NCI-H2081 treated with DMSO at 0.1 percent for 48 hours (cell line): ENCODE measurements at places on chromosomes 11 and 22.

DNA sequence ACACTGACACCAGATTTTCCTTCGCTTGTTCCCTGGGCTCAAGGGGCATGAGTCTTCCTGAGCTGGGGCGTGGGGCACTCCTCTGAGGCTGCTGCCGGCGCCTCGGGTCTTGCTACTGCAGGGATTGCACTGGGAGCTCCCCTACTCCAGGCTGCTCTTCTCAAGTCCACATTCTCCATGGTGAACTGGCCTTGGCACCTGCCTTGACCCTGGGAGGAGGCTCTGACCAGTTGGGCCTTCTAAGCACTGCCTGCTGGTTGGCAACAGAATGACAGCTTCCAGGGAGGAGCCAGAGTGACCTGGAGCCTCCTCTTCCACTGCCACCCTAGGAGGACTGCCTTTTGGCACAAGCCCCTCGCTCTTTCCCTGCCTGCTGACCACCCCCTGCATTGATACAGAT lies 9.5 kb downstream of the FREY1 start:
- no peak for DNase-seq

DNA sequence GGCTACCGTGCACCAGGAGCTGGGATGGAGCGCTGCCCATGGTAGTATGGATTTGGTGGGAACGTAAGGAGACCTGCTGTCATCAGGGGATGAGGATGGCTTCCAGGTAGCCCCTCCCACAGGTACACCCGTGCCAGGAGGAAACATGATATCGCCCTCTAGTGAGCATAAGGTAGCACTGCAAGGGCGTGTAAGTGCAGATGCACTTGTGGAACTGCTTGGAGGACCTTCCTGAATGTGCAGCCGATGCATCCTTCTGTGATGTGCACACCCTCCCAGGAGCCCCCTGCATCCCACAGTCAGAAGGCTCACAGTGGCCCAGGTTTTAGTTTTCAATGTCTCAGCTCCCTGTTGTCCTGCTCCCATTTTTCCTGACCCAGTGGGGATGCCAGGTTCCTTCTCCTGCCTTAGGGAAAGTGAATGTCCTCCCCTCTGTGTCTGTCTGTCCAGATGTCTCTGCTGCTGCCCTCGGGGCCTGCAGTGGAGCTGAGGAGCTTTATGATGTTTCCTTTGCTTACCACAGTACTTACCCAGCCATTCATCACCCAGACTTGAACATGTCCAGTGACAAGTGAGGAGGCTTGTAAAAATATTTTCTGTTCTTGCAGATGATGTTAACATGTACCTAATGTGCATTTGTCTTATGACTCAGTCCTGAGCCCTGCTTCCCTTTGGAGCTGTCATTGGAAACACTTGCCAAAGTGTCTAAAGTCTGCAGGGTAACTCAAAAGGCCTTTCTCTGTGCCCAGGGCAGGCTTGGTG lies 49.2 kb downstream of the DBX1 start:
- peak; percentile 46 for DNase-seq

- DNase-seq: no peak
Measured at GRCh38 chr11:118010738-118011461, 24.7 kb downstream of the IL10RA start.

DNA sequence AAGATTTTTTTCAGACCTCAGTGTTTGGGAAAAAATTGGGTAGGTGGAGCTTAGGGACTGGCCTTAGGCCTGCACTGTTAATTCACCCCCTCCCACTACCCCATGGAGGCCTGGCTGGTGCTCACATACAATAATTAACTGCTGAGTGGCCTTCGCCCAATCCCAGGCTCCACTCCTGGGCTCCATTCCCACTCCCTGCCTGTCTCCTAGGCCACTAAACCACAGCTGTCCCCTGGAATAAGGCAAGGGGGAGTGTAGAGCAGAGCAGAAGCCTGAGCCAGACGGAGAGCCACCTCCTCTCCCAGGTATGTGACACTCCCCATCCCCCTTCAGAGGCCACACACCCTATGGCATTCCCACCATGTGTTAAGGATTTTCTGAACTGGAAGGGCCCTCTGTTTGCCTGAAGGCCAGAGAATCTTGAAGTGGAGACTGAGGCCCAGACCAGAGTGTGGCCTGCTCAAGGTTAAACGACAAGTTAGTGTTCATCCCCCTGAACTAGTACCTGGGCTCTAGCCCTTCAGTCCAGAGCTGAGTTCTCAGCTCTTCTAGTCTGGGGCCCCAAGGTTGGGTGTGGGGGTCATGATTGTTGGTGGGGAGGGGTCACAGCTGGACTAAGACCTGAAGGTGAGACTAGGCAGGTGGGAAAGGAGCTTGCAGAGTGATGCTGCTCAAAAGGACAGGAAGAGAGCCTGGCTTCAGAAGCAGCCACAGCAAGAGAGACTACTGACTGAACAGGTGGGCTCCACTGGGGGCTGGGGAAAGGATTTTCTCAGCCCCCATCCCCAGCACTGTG lies 2.3 kb upstream of the FOLR1 start:
- DNase-seq: peak; percentile 46

- DNase-seq: no peak
Measured at GRCh38 chr11:80107415-80107814, 666.6 kb upstream of the TENM4 start.

- DNase-seq: no peak
Measured at GRCh38 chr11:33885338-33886005, 6.4 kb downstream of the LMO2 start.

- no peak for DNase-seq
Measured at GRCh38 chr22:50530877-50531545, 1.2 kb upstream of the TYMP start.

- no peak for DNase-seq
Measured at GRCh38 chr11:13595166-13595565, 73.3 kb upstream of the FAR1 start.

GRCh38 chr22:39703091-39703490 lies 132.5 kb downstream of the CACNA1I start:
- no peak for DNase-seq

DNA sequence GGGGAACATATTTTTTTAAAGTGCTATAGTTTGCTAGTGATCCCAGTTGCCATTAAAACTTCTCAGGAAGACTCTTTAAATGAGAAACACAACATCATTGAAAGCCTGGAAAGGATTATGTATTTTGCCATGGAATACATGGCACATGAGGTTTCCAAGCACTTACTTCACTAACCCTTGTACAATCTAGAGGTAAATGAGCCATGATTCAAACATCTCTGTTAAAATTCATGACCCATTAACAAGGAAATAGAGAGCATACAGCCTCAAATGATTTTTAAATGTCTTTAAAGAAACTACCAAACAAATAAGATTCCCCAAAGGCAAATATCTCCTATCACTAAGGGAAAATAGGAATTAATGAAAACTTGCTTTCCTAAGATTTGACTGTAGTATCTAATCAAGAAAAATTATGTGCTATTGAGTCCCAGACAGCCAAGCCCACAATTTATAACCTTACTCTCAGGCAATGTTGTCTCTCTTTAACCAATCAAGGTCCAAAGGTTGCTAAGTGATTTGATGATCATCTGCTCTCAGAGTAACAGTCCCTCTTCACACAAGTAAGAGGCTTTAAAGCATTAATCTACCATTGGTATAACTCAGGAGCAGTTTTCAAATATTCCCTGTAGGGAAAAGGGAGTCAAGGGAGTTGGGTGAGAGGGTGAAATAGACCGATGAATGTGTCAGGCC lies 92.0 kb upstream of the DDI1 start:
- no peak for DNase-seq

- DNase-seq: no peak
Measured at GRCh38 chr11:116951762-116952161, 114.3 kb upstream of the APOA1 start.

DNA sequence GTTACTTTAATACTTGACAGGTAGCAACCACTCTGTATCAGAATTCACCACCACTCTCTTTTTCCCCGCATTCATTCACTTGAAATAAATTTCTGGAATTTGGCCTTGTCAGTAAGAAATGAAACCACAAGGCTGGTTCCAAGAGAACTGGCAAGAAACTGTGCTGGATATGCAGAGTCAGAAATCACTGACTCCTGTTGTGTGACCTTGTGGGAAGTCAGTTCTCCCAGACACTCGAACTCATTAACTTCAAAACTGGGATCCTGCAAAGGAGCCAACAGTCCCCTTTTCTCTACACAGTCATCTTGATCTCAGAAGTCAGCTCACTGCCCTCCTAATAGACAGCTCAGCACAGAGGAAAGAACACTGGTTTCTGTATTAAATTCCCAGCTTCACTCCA lies 142.7 kb downstream of the LRRC4C start:
- DNase-seq: no peak

DNA sequence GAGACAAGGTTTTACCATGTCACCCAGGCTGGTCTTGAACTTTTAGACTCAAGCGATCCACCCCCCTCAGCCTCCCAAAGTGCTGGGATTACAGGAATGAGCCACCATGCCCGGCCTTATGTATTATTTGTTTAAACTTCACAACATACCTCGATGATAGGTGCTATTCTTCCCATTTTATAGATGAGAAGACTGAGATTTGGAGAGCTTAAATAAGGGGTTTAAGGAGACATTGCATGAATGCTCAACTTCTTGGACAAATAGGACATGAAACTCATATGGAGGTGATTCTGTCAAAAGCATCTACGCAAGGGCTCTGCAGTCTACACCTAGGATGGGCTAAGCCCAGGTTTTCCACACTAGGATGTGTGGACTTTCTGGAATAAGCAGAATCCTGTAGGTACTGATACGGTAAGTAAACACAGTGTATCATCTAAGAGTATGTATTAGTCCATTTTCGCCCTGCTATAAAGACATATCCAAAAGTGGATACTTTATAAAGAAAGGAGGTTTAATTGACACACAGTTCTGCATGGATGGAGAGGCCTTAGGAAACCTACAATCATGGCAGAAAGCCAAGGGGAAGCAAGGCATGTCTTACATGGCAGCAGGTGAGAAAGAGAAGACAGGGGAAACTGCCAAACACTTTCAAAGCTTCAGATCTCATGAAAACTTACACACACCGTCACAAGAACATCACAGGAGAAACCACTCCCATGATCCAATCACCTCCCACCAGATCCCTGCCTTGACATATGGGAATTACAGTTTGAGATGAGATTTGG lies 62.8 kb upstream of the CAPRIN1 start:
- DNase-seq: no peak

DNA sequence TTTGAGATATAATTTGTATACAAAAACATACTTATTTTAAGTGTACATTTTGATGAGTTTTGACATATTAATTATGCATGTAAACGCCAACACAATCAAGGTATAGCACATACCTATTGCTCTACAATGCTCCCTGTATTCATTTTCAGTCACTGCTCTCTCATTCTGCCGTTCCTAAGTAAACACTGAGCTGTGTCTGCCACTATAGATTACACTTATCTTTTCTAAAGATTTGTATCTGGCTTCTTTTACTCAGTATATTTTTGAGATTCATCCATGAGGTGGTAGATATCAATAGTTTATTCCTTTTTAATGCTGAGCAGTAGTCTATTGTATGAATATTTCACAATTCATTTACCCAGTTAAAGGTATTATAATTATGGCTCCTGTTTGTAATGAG lies 25.4 kb upstream of the BACE1-AS start:
- DNase-seq: no peak

GRCh38 chr11:20089367-20089766 lies 70.9 kb downstream of the DBX1 start:
- DNase-seq: no peak

- no peak for DNase-seq
Measured at GRCh38 chr11:22681281-22681812, 14.9 kb downstream of the GAS2 start.

- DNase-seq: no peak
Measured at GRCh38 chr11:22785251-22785650, 44.4 kb downstream of the SVIP start.

GRCh38 chr11:116870054-116870453 lies 32.6 kb upstream of the APOA1 start:
- DNase-seq: no peak

DNA sequence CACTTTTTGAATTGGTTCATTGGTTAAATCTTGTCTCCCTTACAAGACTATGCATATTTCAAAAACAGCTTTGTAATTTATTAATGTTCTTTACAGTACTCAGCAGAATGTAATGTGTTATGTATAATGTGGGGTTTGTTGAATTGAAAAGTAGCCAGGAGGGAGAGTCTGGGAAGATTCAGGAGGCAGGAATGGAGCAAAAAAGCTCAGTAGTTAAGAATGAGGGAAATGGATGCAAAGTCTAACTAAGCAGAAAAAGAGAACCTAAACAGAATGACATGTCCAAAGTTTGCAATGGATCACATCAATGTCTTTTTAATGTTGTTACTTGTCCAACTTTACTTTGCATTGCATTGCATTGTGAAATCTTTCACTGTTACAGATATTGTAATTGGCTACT lies 86.5 kb upstream of the CARD18 start:
- no peak for DNase-seq

- no peak for DNase-seq
Measured at GRCh38 chr11:131666006-131666405, 295.6 kb downstream of the NTM start.

GRCh38 chr11:46725338-46726205 lies 6.6 kb downstream of the F2 start:
- no peak for DNase-seq

GRCh38 chr11:93080146-93080759 lies 110.8 kb downstream of the MTNR1B start:
- no peak for DNase-seq

GRCh38 chr11:121291896-121292494 lies 576 bp upstream of the SC5D start:
- DNase-seq: no peak

DNA sequence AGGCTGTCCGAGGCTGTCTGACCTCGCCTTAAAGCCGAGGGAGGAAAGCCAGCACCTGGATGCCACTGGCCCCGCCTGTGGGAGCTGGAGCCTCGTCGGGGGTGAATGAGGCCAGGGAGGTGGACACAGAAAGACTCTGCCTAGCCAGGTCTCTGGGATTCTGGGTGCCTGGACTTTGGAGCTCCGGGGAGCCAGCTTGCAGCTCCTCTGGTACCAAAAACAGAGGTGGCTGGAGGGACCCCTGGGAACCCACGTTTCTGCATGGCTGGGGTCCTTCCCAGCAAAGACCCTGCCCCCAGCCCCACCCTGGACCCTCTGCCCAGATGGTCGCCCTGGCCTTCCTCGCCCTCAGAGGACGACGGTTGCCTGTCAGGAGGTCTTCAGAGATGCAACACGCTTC lies 239.7 kb downstream of the BRD1 start:
- DNase-seq: no peak

GRCh38 chr11:102807921-102808320 lies 10.0 kb upstream of the MMP1 start:
- DNase-seq: no peak

DNA sequence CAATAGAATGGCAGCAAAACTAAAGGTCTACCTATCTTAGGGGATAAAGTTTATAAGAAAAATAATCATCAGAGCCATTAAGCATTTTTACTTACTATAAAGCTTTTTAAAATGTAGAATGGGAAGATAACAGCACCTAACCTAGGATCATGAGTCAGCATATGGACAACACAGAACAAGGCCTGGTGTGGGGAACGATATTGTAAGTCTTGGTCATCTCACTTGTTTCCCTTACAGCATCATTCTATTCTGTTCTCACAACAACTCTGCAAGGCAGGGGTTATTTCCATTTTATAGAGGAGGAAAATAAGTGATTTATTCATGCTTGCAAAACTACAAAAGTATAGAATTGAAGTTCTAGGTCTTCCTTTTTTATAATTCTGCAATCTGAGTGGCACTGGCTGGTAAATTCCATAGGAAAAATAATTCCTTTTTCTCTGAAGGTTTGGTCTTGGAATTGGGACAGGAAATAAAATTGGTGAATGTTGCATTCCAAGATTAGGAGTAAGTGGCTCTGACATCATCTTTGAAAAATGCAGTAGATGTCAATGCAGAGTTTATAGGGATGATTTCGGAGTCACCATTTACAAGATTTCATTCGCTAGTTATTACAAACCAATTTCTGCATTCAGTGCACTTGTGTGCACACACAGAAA lies 423.0 kb downstream of the DYNC2H1 start:
- no peak for DNase-seq

GRCh38 chr11:78583889-78584288 lies 9.2 kb upstream of the NARS2 start:
- DNase-seq: no peak
